ENCODE measurements at places on chromosomes 5 and 9. TPM values are rescaled to one million over a fixed set of nuclear protein-coding genes. Genes with fewer than 3 reads are reported as not detected.

NEUROG1 gene
- polyA plus RNA-seq, result not detected

PROB1 gene
- polyA plus RNA-seq, result 0.38 TPM

GRCh38 chr5:16489322-16489791 lies 23.8 kb upstream of the ZNF622 start:
- DNase-seq, result no peak

DNA sequence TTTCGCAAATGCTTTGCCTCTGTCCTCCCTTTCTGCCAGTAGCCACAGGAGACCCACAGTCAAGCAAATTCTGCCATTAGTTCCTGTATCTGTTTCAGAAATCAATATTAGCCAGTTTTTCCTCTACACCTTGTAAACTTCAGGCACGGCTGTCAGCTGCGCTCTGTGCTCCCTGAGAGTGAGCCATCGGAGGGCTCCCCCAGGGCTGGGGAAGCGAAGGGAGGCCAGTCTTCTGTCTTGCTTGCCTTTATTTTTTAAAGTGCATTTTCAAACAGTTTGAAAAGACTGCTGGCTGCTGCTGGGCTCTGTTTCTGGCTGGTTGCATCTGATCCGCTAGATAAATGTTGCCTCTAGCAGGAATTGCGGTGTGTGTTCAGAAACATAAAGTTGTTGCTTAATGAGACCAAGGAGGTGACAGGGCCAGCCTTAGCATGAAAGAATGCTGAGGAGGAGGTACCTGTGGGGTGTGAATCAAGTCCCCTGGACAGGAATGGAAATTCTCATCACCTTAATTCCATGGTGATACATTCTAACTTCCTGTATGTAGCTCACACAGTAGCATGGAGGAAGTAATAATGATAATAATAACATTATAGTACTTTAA lies 421.7 kb upstream of the KIF2A start:
- DNase-seq, result no peak

DNA sequence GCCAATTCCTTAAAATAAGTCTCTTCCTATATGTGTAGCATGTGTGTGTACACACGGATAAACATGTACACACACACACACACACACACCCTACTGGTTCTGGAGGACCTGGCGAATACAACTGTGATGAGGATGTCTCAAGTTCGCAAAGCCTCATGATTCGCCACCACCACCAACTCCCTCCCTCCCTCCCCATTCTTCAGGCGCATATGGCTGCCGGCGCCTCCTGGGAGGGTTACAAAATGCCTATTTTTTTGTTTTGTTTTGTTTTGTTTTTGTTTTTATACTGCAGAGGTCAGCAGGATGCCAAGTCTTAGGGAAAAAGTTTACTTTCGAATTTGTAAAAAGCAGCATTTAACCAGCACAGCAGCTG lies 88.0 kb downstream of the DAP start:
- DNase-seq, result no peak

GRCh38 chr5:146048994-146049703 lies 56.2 kb downstream of the PLAC8L1 start:
- peak; percentile 40 for DNase-seq

DNA sequence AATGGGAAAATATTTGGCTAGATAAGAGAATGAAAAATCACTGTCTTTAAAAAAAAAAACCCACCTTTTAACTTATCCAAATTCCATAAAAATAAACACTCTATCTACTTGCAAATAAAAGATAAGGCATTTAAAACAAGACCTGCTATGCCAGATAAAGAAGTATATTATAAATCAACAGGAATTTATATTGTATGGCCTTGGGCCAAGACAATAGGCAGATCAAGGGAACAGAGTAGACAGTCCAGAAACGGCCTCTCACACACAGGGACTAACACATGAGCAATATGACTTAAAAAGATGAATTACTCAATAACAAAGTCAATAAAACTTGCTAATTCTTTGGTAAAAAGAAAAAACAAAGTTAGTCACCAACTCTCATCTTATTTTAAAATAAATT lies 34.7 kb upstream of the ICE1 start:
- DNase-seq, result no peak

DNA sequence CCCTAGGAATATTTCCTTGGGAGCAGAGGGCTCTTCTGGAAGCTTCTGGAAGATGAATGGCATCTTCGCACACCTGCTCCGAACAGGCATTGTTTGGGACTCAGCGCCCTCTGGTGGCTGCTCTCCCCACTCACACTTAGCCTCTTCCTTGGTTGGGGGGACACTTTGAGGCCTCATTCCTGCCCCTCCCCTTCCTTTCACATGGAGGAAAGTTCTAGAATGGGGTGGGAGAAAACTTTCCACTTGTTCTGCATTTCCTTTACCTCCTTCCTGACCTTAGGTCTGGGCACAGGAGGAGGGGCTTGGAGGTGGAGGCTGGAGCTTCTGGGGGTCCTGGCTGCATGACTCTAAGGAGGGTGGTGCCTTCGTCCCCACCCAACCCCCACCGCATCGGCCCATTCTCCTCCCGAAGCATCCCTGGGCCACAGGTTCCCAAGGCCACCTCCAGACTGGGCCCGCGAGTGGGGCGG lies 19.3 kb upstream of the SMIM32 start:
- DNase-seq, result peak; percentile 23

GRCh38 chr9:32393911-32394310 lies 9.5 kb downstream of the ACO1 start:
- DNase-seq, result no peak

GRCh38 chr5:159906463-159906862 lies 9.8 kb upstream of the ADRA1B start:
- DNase-seq, result no peak

All from pancreas (tissue), 10 donors.